ENCODE measurements at places on chromosomes 2 and 18.

DNA sequence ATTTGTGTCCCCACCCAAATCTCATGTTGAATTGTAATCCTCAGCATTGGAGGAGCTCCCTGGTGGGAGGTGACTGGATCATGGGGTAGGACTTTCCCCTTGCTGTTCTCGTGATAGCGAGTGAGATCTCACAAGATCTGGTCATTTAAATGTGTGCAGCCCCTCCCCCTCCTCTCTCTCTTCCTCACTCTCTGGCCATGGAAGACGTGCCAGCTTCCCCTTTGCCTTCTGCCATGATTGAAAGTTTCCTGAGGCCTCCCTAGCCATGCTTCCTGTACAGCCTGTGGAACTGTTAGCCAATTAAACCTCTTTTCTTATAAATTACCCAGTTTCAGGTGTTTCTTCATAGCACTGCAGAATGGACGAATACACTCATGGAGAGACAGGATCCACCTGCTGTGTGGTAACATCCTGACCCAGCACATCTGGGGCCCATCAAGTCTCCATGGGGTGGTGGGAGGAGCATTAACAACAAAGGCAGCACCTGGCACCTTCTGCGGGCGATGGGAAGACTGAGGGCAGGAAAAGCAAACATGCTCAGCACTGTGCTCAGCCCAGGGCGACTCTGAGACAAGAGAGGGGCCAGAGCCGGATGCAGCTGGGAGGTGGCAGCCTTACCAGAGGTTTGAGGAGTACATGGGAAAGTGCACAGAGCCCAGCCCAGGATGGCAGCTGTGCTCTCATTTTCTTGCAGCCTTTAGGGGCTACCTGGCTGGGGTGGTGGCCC lies 16.2 kb upstream of the ALPP start:
- DNase-seq: no peak

GRCh38 chr2:156405586-156405985 lies 30.6 kb upstream of the GPD2 start:
- no peak for DNase-seq

GRCh38 chr18:70459731-70460130 lies 170.9 kb downstream of the SOCS6 start:
- DNase-seq: no peak

DNA sequence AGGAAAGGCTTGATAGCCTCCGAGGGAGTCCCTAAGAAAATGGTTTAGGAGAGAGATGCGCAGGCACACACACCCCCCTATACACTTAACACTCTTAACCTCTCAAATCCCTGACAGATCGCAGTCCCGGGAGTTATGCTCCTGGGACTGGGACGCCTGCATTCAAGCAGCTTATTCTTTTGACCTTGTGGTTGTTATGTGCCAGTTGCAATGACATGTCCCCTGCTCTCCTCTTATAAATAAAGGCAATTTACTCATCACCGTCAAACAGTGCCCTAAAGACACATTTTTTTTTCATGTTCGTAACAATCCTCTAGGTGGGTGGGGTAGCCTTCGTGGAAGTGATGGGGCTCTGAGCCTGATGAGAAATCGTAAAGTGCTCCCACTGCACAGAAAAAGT lies 162.2 kb downstream of the LRRC30 start:
- DNase-seq: peak; percentile 53

- no peak for DNase-seq
Measured at GRCh38 chr2:20538308-20539132, 91.6 kb downstream of the RHOB start.

DNA sequence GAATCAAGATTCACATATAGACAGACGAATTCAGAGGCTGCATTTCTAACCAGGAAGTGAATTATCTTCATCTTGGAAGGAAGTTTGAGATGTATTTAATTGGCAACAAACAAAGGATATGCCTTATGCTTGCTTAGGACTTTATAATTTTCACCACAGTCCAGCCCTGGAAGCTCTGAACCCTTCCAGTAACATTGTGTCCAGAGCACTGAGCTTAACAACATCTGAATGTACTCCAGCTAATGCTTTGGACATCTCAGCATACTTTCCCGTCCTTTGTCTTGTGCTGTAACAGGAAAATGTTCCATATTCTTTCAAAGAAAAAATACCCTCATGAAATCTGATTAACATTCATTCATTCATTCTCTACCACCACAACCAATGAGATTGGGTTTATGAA lies 136.3 kb upstream of the SPATS2L start:
- no peak for DNase-seq

DNA sequence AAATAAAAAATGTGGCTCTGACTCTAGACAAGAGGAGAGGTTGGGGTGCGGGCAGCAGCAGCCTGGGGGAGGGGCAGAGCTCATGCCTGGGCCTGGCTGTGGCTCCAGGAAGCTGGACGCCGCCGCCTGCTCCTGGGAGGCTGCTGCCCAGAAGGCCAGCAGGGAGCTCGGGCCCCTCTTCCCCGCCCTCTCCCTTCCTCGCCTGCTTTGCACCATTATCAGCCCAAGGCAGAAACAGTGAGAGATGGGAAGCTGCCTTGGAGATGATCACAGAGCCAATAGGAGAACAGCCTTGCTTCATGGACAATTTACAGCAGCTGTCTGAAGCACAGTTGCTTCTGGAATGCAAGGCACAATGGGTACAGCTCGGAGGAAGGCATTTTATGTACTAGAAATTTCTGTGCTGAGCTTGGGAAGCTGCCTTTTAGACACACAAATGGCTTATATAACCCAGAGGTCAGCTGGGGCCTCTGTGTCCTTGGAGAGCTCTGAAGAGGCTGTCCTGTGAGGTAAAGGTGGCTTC lies 55.3 kb upstream of the AFF3 start:
- no peak for DNase-seq

DNA sequence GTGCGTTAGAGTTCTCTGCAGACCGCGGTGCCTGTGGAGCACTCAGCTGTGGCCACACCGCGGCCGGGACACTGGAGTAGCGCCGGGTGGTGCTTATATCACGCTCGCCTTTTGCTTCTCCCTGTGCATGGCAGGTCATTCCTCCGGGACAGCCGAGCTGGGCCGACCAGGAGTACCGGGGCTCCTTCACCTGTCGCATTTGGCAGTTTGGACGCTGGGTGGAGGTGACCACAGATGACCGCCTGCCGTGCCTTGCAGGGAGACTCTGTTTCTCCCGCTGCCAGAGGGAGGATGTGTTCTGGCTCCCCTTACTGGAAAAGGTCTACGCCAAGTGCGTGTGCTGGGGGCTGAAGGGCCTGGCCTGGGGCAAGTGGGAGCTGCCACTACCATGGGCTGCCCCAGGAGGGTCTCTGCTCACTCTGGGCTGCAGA lies 4.2 kb downstream of the CAPN10 start:
- no peak for DNase-seq

- no peak for DNase-seq
Measured at GRCh38 chr2:29657674-29658073, 263.7 kb downstream of the ALK start.

- no peak for DNase-seq
Measured at GRCh38 chr2:129483366-129483765, 496.1 kb upstream of the RAB6C start.

DNA sequence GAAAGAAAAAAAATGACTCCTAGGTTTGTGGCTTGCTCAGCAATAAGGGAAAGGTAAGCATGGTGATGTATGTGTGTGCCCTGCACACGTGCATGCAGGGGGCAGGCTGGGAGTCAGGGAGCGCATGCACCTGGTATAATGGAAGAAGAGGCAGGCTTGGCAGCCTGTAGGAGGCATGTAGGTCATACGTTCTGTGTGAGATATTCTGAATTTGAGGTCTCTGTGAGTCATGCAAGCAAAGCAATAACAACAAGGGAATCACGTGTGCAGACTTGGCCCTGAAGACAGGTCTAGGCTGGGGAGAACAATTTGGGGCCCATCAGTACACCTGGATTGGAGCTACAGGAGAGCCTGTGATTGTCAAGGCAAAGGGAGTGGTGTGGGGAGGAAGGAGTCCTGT lies 94.5 kb upstream of the TTC39C start:
- no peak for DNase-seq

GRCh38 chr2:144370937-144371584 lies 148.9 kb downstream of the ZEB2 start:
- no peak for DNase-seq

GRCh38 chr2:208645226-208645625 lies 238.6 kb downstream of the PTH2R start:
- DNase-seq: no peak

- no peak for DNase-seq
Measured at GRCh38 chr2:174350018-174350417, 15.3 kb downstream of the SP9 start.

- DNase-seq: no peak
Measured at GRCh38 chr2:72155151-72155550, 7.5 kb upstream of the CYP26B1 start.

DNA sequence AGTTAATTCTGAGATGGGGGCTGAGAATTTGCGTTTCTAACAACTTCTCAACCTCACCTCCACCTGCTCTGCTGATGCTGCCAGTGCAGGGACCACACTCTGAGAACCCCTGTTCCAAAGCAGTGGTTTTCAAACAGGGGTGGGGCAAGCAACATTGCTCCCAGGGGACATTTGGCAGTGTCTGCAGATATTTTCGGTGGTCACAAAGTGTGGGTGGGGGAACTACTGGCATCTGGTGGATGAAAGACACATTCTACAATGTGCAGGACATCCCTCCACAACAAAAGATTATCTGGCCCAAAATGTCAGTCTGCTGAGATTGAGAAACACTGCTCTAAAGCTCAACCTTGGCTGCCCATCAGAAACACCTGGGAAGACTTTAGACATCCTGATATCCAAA lies 188.7 kb upstream of the SATB2 start:
- no peak for DNase-seq

GRCh38 chr2:189595417-189595816 lies 14.8 kb upstream of the SLC40A1 start:
- no peak for DNase-seq

Data from D341Med (cell line).